NCI-H460 (cell line): ENCODE measurements at places on chromosomes 16 and 17. TPM values are rescaled to one million over a fixed set of nuclear protein-coding genes. Genes with fewer than 3 reads are reported as not detected.

GRCh38 chr17:8913879-8914278 is 46.4 kb upstream of the PIK3R6 start:
- no peak for DNase-seq

RBFOX1 gene
- total RNA-seq: not detected in 2 replicates

- DNase-seq: peak; percentile 20
Measured at GRCh38 chr16:85659805-85660511, 28.8 kb downstream of the GINS2 start.

GRCh38 chr17:9138161-9138717 is 116.9 kb downstream of the NTN1 start:
- DNase-seq: no peak

DNA sequence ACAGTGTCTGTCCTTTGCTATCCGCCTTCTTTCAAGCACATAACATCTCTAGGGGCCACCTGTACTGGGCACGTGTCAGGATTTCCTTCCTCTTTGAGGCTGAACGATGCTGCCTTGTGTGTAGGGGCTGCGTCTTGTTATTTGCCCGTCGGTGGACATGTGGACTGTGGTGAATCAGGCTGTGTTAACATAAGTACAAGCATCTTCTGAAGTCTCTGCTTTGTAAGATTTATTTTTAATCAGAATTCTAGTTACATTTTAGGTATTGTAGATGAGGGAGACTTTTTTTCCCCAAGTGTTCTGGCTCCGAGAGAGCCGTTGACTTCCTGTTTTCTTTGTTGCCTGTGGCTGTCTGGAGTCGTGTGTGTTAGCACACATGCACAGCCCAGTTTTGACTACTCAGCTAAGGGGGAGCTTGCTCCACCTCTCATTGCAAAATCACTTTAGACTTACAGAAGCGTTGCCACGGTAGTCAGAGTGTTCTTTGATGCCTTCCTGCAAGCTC is 26.1 kb downstream of the SPG7 start:
- DNase-seq: no peak

DNA sequence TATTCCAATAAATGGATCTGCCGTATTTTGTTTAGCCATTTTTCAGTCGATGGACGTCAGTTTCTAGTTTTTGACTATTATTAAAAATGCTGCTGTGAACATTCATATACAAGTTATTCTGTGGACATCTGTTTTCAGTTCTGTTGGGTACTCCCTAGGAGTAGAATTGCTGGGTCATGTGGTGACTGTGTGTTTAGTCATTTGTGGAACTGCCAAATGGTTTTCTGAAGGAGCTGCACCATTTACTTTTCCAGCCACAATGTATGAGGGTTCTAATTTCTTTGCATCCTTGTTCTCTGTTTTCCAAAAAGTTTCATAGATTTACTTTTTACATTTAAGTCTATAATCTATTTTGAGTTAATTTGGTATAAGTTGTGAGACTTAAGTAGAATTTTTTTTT is 29.5 kb downstream of the CYLD start:
- no peak for DNase-seq

MYL4 gene
- total RNA-seq: not detected in 2 replicates

RNF151 gene
- not detected in 2 replicates for total RNA-seq

GRCh38 chr17:31787857-31788570 is 71.0 kb downstream of the COPRS start:
- peak; percentile 23 for DNase-seq

KRT33B gene
- total RNA-seq: not detected in 2 replicates

DNA sequence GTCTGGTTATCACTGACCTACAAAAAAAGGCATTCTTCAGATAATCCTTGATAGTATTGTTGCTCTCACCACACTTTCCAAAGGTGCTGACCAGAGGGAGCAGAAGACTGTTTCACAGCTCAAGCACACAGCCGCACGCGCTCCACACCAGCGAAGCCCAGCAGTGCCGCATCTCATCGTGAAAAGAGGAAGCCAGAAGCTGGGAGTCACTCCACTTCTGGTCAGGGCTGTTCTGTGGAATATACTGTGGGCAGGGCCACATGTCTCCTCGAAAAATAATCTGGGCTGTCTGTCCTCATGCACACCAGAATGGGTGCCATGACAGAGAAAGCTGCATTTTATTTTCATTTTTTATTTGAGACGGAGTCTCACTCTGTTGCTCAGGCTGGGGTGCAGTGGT is 7.3 kb upstream of the PRSS36 start:
- DNase-seq: no peak

DNA sequence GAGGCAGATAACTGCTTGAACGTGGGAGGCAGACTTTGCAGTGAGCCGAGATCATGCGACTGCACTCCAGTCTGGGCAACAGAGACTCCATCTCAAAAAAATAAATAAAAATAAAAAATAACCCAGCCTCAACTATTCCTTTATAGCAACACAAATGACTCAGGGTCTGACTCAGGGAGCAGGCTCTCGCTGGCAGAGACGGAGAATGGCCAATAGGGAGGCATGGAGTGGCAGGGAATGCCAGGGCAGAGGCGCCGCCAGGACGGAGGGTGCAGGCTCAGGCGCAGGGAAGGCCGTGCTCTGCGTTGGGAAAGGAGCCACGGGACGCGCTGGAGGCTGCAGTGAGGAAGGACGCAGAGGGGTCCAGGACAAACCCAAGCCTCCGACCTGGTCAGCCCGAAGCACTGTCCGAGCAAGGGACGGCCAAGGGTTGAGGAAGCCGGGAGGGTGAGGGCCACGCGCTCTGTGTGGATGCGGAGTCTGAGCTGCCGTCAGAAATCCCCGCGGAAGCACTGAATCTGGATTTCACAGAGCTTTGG is 40.3 kb downstream of the PKD1 start:
- no peak for DNase-seq

GRCh38 chr17:63500543-63501390 is 22.4 kb upstream of the KCNH6 start:
- no peak for DNase-seq

DNA sequence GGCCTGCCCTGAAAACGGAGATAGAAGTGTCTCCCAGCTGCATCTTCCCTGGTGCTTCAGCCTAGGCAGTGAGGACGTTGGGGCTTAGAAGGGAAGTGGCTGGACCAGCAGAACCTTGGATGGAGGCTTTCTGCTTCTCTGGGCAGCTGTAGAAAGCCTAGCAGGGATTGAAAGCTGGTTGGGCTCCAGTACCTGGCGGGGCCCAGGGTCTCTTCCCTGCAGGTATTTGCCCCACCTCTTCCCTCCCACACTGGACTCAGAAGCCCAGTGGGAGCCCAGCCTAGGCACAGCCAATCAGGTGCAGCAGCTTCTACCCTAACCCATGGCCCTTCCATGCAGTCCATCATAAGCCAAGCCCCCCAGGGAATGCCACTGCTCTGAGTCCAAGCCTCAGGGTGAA is 190.3 kb upstream of the IRX6 start:
- DNase-seq: no peak

KRT31 gene
- not detected in 2 replicates for total RNA-seq

DNA sequence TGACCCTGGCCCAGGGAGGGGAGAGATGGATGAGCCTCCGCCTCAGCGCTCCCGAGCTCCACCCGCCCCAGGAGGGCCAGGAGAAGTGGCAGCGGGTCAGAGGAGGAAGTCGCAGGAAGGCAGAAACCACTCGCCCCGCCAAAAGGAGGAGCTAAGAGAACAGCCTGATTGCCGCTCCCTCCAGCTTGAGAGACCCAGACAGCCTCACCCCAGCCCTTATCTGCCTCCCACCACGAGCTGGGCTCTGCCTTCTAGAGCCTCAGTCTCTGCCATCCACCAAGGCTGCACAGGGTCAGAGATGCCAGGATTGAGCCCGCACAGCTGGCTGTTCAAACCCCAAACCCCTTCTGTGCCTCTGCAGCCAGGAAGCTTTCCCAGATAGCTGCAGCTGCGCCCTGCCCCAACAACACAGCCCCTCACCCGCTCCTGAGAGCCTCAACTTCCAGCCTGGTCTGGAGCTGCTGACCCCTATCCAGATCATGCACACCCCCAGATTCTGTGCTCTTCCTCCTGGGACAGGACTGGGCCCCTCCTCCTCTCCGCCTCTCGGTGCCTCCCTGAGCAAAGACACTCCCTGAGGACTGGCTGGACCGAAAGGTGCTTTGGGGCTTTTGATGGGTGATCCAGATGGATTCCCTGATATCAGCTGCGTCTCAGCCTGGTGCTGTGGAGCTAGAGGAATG is 1.0 kb upstream of the ATP2A3 start:
- peak; percentile 61 for DNase-seq

NATD1 gene
- total RNA-seq: 2.2 TPM in 2 replicates

- no peak for DNase-seq
Measured at GRCh38 chr17:57629470-57629869, 115.6 kb downstream of the CCDC182 start.

IGF2BP1 gene
- total RNA-seq: 0.09 and 0.15 TPM in 2 replicates

HASPIN gene
- total RNA-seq: 13.2 and 13.9 TPM in 2 replicates

DNA sequence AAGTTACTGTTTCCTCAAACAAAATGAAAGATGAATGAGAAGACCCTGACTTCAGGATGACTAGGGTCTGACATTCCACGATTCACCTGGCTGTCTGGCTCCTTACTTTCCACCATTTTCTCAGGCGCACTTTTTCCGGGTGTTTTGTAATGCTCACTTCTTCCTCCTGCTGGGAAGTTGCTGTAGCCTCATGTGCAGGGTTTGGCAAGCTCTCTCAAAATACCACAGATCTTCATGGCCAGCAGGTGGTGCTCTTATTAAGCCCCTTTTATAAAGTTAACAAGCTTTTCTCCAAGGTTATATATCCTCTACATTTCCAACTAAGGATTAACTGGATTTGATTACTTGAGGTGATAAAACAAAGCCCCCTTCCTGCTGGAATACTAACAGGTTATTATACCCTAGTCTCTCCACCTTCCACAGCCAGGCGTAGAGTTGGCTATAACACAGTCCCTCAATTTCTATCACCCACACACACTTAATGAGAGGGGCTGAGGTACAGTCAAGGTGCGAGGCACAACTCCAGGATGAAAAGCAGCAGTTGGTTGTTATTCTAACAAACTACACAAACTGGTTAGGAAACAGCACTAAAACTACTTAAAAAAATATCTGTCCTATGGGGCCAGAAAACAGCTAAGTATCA is 45.4 kb downstream of the STH start:
- DNase-seq: peak; percentile 78

GRCh38 chr16:26430618-26431017 is 636.1 kb upstream of the C16orf82 start:
- no peak for DNase-seq

DNA sequence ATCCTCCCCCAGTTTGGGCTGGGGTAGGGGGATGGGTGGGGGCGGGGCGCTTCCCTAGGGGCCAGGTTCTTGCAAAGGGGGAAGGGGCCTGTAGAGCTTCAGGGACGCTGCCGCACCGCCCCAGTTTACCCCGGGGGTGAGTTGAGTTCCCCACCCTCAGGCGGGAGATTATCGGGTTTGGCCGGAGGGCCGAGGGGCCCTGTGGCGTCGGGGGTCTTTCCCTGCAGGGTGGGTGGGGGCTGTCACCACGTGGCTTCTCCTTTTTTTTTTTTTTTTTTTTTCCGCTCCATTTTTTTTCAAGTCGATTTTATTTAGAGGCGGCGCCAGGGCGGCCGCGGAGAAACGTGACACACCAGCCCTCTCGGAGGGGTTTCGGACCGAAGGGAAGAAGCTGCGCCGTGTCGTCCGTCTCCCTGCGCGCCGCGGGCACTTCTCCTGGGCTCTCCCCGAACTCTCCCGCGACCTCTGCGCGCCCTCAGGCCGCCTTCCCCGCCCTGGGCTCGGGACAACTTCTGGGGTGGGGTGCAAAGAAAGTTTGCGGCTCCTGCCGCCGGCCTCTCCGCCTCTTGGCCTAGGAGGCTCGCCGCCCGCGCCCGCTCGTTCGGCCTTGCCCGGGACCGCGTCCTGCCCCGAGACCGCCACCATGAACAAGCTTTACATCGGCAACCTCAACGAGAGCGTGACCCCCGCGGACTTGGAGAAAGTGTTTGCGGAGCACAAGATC is at the start of gene IGF2BP1:
TSS of gene IGF2BP1 (plus strand) at position 283 of the 724 bp plus-strand sequence. CDS start at position 644, 361 bp downstream.
- DNase-seq: no peak

SRCIN1 gene
- 2.8 and 3.0 TPM in 2 replicates for total RNA-seq

KRT16 gene
- total RNA-seq: not detected in 2 replicates

GRCh38 chr17:54620399-54620978 is 280.2 kb upstream of the TOM1L1 start:
- no peak for DNase-seq

DNA sequence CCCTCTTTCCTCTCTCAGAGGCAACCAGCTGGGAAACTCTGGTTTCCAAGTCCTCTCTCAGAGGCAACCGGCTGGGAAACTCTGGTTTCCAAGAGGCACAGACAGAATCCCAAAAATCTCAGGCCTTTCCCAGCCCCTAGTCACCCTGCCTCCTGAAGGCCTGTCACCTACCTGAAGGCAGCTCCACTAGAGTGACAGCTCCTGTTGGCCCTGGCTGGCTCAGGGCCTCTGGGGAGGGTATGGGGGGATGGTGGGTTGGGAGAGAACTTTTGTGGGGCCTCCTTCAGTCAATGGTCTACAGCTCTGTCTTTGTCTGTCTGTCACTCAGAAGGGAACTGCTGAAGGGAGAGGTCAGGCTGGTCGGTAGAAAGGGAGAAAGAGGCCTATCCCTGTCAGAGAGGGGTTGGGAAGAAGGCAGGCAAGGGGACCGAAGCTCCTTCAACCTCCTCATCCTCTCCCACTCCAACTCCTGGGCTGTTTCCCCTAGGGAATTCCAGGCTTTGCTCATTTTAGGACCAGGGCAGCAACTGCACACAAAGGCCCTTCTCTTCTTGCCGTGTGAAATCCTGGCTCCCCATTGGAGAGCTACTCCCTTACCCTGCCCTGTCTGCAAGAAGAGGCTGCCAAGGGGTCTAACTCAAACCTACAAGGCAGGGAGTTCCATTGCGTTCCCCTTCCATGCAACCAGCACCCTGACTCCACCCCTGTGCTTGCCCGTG is 23.6 kb downstream of the COPZ2 start:
- DNase-seq: no peak

DNA sequence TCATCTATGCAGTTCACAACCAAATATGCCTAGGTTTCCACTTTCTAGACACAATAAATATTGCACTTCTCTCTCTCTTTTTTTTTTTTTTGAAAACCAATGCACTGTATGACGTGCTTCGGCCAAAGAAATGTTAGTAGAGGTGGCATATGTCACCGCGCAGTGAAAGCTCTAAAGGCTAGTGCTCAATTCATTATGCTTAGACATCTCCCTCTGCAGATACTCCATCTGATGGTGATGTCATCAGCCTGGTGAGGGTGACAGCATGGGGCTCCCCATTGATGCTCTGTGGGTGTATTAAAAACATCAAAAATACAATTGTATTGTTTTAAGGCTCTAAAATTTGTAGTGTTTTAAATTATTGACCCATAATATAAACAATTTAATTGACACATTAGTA is 608.8 kb upstream of the C16orf82 start:
- DNase-seq: no peak

DNA sequence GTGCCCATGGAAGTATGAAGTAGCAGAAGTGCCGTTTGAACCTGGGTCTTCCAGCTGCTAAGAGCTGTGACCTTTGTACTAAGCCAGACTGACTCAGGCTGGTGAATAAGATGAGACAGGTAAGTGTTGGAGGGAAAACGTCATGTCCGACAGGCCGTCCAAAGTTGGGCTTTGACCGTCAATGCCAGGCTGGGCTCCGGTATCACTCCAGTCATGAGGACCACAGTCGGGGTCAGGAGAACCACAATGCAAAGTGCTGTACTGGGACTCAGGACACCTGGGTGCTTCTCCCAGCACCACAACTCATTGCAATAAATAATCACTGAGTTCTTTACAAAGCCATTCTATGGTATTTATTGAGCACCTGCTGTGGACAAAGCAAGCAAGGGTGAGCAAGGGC is 268.6 kb downstream of the HAPSTR1 start:
- no peak for DNase-seq
